AG09309 (cell line): ENCODE measurements at places on chromosomes 3 and 15.

DNA sequence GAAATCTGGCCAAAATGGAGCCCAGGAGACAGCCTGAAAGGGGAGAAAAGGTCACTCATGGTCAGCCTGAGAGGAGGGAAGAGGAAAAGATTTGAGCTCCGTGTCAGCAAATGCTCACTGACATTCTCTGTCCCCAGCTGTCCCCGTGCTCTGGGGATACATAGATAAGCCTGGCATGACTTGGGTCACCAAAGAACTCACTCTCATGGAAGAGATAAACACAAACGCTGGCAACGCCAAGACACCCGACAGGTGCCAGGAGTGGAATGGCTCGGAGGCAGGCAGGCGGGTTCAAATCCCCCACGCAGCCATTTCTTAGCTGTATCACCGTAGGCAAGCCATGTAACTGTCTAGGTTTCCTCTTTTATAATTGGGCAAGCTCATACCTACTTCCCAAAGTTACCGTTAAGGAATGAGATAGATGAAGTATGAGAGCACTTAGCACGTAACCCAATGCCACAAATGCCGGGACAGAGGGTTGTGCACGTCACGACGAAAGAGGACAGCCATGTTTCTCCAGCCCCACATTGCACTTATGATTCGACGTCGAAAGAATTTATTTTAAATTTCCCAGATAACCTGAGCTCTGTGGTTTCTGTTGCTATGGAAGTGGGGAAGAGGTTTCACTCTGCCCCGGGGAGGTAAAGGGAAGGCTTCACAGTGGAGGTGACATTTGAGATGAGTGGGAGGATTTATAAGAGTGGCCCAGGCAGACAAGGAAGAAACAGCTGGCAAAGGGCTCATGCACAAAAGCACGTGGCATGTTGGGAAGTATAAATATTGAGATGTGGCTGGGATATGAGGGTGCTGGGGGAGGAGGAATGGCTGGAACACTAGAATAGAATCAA, 41.4 kb upstream of the TSEN2 start:
- DNase-seq: no peak

DNA sequence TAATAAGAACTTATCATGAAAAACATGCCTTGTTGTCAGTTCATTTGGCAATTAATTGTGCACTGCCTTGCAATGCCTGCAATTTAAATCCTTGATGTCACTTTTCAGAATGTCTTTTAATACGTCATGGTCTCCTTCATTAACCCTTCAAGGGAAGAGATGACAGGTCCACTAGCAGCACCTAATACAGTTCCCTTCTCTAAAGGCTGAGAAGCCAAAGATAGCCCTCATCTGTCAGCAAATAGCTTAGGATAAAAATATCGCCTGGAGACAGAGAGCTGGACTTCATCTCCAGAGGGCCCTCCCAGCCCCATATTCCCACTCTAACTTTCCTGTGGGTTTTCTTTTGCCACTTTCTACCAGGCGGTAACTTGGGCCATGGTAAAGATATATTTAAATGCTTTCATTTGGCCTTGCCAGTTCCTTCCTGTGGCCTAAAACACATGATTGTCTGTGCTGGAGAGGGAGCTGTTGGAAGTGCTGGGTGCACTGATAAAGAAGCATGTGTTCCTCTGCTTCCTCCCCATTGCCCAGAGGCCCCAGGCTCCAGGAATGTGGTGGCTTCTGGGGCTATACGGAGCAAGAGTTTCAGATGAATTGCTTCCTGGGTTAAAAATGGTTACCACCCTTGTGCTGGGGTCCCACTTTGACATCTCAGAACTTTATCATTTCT, 76.3 kb upstream of the UMPS start:
- DNase-seq: no peak

DNA sequence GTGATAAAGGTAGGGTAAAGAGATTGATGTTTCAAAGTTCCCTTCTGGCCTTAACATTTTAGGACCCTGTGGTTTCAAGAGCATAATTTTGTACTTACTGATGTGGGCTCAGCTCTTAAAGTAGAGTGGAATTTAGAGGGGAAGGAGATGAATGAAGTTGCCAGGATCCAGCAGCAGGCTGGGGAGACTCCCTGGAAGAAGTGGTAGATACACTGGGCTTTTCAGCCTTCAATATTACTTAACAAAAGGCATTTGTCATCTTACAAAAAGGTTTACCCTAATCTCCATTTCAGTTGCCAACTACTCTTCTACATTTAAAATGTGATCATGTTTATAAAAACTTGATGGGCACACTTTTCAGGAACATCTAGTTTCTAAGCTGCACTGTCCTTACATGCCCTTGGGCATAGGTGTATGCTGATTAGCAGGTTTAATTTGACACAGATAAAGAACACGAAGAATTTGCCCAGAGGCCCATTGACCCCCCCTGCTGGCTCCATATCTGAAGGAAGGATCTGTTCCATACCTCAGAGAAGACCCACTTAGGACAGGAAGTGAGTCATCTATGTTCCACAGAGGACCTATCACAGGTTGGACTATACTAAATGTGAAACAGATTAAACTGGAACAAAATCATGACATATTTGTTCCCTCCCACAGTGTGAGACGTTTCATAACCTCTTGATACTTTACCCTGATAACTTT, 93.0 kb upstream of the LPP start:
- DNase-seq: no peak

DNA sequence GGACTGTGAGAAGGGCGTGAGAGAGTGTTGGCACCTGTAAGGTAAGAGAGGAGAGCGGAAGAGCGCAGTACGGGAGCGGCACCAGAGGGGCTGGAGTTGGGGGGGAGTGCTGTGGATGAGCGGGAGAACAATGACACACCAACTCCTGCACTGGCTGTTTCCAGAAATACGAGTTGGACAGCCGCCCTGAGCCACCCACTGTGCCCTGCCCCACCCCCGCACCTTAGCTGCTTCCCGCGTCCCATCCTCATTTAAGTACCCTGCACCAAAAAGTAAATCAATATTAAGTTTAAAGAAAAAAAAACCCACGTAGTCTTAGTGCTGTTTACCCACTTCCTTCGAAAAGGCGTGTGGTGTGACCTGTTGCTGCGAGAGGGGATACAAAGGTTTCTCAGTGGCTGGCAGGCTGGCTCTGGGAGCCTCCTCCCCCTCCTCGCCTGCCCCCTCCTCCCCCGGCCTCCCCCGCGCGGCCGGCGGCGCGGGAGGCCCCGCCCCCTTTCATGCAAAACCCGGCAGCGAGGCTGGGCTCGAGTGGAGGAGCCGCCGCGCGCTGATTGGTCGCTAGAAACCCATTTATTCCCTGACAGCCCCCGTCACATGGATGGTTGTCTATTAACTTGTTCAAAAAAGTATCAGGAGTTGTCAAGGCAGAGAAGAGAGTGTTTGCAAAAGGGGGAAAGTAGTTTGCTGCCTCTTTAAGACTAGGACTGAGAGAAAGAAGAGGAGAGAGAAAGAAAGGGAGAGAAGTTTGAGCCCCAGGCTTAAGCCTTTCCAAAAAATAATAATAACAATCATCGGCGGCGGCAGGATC, at the start of gene SOX2:
SOX2 (plus strand) TSS at position 601 of the 811 bp plus-strand sequence. CDS start 436 bp downstream, outside the sequence.
- no peak for DNase-seq

- DNase-seq: no peak
Measured at GRCh38 chr3:42984701-42985100, 5.6 kb downstream of the GASK1A start.

GRCh38 chr3:13011573-13012220, 61.5 kb downstream of the IQSEC1 start:
- DNase-seq: no peak

- no peak for DNase-seq
Measured at GRCh38 chr15:81819924-81820635, 225.7 kb downstream of the MEX3B start.
